ENCODE measurements at places on chromosomes 7 and 10. TPM values are rescaled to one million over a fixed set of nuclear protein-coding genes. Genes with fewer than 3 reads are reported as not detected.
A peak's percentile ranks its signal among the peaks of the same experiment; 100 is the strongest.

Gene HABP2
- total RNA-seq: 0.31 TPM

Gene BAIAP2L1
- 0.16 TPM for total RNA-seq

Gene CDK13
- 161 TPM for total RNA-seq

Gene CALD1
- 29.5 TPM for total RNA-seq

Gene CLDN12
- total RNA-seq: 60.8 TPM

Gene CTAGE15
- total RNA-seq: 0.47 TPM

Gene MMD2
- total RNA-seq: 0.94 TPM

Gene JAKMIP3
- 4.8 TPM for total RNA-seq

Gene PPP1R9A
- 115 TPM for total RNA-seq

Gene SUGCT
- total RNA-seq: 3.9 TPM

Gene KLF14
- total RNA-seq: not detected

Gene CALML5
- not detected for total RNA-seq

Gene CCDC201
- not detected for total RNA-seq

Gene C10orf62
- total RNA-seq: not detected

- no peak for DNase-seq
Measured at GRCh38 chr7:48183965-48184364, 12.7 kb downstream of the ABCA13 start.

GRCh38 chr10:77114181-77114821, 523.3 kb downstream of the KCNMA1 start:
- no peak for DNase-seq

- DNase-seq: no peak
Measured at GRCh38 chr10:90784771-90785170, 73.1 kb downstream of the HTR7 start.

DNA sequence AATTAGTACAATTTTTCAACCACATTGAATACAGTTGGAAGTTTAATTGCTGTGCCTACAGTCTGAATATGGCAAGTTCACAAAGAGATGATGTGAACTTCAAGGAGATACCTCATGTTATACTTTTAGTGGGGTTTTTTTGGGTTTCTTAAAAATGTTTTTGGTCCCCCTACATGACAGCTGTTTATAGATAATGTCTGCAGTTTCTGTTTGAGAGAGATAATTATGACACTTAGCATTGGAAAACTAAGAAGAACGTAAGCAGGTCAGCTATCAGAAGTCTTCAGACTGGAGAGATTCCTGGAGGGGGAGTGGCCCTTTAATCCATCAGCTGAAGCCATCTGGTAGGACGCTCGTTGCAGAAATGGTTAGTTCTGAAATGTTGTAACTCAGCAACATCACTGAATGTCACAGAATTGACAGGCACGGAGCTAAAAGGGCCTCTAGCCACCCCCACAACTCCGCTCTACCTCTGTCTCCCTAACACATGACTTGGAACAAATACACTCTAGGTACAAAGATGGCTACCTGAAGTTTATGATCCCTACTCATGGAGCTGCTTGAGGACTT, 29.0 kb downstream of the TIMM23 start:
- no peak for DNase-seq

DNA sequence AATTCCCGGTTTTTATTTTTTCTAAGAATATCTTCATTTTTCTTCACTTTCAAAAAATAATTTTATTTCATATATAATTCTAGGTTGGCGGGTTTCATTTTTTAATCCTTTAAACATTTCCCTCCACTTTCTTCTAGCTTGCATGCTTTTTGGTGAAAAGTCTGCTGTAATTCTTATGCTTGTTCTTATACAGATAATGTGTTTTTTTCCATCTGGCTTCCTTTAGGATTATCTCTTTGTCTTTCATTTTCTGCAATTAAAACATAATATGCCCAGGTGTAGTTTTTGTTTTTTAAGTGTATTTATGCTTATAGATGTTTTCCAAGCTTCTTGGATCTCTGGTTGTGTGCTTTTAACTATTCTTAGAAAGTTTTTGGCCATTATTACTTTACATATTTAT, 341.3 kb upstream of the SEMA3C start:
- DNase-seq: no peak

DNA sequence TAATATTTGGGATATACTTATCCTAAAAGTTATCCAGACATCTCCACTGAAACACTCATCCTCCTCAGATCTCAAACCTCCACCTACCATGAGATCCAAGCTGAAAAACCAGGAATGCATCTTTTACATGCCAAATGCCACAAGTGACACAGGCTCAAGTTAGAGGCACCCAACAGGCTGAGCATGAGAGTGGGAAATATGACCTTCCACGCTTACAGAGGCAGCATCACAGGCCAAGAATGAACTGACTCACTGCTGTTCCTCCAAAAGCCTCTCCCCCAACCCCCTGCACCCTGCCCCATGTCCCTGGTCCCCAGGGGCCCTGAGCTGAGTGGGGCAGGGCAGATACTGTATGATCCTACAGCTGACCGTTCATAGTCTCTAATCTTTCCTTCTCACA, 4.8 kb upstream of the MTPAP start:
- DNase-seq: no peak

- no peak for DNase-seq
Measured at GRCh38 chr7:10799475-10799874, 174.2 kb upstream of the PHF14 start.

DNA sequence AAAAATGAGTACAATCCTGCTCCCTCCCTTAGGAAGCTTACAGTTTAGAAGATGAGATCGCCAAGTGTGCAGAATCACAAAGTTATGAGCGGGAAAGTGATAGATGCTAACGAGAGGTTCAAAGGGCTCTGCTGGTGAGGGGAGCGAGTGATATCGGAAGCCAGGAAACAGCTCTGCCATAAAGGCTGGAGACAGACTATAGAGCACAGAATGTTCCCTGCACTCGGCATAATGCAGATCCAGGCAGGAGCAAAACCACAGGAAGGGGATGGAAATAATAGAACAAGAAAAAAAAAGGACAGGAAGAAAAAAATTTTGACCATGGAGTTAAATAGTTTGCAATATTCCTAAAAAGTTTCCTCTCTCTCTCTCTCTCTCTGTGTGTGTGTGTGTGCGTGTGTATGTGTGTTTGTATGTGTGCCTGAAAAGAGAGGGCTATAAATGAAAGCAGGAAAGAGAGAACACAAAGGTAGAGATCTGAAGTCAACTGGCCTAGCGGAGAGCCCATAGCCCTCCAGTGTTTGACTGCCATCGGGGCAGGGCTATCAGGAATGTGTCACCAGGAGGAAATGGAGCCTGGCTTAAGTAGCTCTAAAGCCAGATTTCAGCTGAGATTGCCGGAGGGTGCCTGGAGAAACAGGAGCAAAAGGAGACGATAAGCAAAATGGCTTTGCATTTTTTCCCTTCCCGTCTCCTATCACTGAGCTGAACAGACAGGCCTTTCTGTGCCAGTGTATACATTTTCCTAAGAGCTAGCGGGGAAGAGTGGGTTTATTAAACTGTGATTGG, 175.8 kb upstream of the LYZL1 start:
- no peak for DNase-seq

DNA sequence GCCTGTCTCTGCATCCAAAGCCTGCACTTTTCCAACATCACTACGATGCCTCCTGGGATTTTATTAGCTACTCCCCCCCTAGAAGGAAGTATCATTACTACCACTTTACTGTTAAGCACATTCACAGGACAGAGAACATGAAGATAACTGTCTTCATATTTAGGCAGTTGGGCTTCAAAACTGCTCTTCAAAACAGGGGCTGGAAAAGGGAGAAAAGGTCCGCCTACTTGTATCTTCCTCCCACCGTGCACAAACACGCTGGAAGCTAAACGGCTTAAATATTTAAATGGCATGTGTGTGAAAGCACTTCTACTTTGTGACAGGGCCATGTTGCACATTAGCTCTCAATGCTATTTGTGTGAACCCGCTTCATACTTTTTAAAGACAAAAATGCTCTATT, 999 bp downstream of the ITIH5 start:
- DNase-seq: no peak

DNA sequence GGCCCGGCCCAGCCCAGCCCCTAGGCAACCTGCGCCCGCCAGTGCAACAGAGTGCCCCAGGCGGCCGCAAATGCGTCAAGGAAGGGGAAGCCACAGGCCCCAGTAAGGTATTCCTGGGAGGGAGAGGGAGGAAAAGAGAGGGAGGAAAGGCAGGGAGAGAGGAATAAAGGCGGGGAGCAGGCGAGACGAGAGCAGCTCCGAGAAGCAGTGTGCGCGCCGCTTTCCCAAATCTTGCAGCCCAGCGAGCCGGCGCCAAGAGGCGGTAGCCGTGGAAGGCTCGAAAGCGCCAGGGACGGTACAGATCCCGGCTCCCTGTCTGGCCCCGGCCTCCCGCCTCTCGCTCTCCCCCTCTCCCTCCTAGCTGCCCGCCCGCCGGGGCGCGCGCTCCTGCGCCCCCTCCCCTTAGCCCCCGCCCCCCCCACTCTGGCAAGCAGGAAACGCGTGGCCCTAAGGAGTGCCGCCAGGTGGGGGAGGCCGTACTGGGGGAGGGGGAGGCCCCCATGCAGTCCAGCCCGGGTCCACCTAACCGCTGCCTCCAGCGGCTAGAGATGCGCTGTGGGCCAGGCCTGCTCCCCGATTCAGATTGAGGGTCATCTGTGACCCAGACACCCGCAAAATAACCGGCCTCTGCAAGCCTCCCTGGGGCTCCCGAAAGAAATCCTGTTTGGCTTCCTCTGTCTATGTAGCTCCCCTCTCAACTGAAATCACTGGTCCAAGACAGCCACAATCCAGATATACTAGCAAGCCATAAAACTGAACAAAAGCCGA, 4.3 kb downstream of the HOXA10 start:
- no peak for DNase-seq

- DNase-seq: no peak
Measured at GRCh38 chr10:84938117-84938905, 609.9 kb downstream of the CCSER2 start.

- no peak for DNase-seq
Measured at GRCh38 chr7:138116141-138116540, 39.9 kb downstream of the AKR1D1 start.

- no peak for DNase-seq
Measured at GRCh38 chr10:127886371-127887051, 6.2 kb downstream of the CLRN3 start.

DNA sequence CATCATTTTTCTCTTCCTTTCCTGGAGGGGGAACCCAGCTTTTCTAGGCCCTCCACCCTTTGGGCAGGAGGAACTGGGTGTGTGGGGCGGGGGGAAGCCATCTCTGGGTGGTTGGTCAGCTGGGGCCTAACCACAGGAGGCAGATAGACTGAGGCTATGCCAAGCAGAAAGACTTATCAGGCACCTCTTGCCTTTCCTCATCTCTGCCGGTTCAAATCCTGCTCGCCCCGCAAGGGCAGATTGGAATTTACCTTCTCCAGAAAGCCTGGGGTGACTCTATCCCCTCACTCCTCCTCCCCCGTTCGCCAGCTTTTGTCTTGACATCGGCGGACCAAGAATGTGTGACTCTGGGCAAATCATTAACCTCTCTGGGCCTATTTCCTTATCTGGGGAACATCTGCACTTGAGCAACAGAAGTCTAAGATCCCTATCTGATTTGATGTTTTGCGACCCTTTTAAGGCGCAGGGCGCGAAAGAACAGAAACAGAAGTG, 584 bp upstream of the GARS1 start:
- peak; percentile 61 for DNase-seq

DNA sequence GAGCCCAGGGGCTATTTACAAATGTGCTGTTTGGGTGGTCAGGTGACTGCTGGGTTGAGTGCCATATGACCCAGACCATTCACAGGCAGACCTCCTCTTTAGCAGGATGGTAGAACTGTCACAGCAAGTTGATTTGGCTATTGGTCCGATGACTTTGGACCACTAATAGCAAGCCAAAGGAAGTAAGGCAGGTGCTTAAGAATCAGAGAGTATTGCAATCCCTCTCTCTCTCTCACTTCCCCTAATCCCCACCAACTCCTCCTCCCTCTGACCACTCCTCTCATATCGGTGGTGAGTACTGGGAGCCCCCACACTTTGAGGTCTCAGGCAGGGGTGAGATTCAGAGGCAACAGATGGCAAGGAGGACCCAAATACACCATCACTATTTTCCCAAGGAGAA, 165.3 kb downstream of the TRIL start:
- DNase-seq: no peak

- no peak for DNase-seq
Measured at GRCh38 chr7:20696803-20697333, 81.4 kb downstream of the ABCB5 start.

GRCh38 chr7:44391746-44392617, 66.6 kb upstream of the CAMK2B start:
- DNase-seq: no peak

GRCh38 chr10:73228247-73228646, 18.8 kb downstream of the DNAJC9 start:
- DNase-seq: no peak

DNA sequence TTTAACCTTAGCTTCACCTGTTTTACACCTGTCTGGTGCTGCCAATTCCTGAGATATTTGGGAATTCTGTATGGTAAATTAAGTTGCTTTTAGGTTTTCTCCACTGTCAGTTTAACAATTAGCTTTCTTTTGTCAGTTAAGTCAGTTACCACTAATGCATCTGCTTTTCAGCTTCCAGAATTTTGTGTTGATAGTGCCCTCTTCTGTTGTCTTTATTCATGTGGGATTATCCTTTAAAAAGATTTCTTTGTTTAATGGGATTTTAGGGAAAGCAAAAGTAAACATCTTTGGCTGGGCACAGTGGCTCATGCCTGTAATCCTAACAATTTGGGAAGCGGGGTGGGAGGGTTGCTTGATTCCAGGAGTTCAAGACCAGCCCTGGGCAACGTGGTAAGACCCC, 8.1 kb downstream of the TFAM start:
- DNase-seq: no peak

DNA sequence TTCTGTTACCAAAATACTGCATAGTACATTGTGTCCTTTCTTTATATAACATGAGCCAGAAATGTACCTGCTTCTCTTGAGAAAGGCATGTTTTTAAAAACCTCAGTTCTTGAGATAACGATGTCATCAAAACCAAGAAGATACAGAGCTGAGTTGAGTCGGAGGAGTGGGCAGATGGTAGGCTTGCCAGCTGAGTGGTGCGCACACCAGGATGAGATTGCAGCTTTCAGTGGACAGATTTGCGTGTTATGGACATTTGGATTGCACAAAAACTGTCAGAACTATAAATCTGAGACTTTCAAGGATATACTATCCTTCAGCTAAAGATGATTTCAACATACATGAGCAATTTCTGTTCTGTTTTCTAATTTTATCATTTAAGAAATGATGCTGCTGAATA, 25.0 kb downstream of the PRKAR2B start:
- peak; percentile 38 for DNase-seq

GRCh38 chr7:153044981-153045380, 285.4 kb downstream of the ACTR3B start:
- no peak for DNase-seq

- no peak for DNase-seq
Measured at GRCh38 chr10:69696073-69696731, 66.2 kb downstream of the FAM241B start.

- no peak for DNase-seq
Measured at GRCh38 chr7:102284891-102285539, 1.7 kb upstream of the SH2B2 start.

GRCh38 chr7:2108501-2109250, 124.1 kb downstream of the MAD1L1 start:
- DNase-seq: no peak

GRCh38 chr10:65719790-65720189, 1206.0 kb upstream of the LRRTM3 start:
- DNase-seq: no peak

GRCh38 chr7:155452505-155453295, 5.2 kb upstream of the EN2 start:
- no peak for DNase-seq
